NCI-H1092 treated with DMSO at 0.1 percent for 48 hours (cell line): ENCODE measurements at places on chromosomes 13 and 19.

DNA sequence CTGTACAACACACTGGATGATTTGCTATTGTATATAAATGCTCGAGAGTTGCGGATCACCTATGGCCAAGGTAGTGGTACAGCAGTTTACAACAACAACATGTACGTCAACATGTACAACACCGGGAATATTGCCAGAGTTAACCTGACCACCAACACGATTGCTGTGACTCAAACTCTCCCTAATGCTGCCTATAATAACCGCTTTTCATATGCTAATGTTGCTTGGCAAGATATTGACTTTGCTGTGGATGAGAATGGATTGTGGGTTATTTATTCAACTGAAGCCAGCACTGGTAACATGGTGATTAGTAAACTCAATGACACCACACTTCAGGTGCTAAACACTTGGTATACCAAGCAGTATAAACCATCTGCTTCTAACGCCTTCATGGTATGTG is 21.5 kb downstream of the OLFM4 start:
- DNase-seq, result no peak

GRCh38 chr19:7544626-7545025 is 9.1 kb downstream of the PNPLA6 start:
- DNase-seq, result no peak

DNA sequence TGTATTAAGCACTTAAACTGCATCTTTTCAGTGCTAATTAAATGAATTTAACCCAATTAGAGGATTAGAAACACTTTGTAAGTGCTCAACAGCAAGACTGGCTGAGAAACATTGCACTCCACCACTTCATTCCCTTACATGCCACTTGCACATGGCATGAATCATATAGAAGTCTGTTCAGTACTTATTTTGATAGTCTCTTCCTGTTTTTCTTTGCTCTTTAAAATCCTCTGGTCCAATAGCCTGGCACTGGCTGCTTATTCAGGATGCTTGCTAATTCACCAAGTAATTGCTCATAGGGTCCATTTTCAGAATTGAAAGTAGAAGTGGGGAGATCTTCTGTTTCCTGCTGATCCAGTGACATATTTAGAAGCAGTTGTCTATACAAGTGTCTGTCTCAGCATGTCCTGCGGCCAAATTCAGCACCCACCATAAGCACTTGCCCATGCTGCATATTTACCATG is 900.1 kb downstream of the PCDH9 start:
- peak; percentile 70 for DNase-seq

DNA sequence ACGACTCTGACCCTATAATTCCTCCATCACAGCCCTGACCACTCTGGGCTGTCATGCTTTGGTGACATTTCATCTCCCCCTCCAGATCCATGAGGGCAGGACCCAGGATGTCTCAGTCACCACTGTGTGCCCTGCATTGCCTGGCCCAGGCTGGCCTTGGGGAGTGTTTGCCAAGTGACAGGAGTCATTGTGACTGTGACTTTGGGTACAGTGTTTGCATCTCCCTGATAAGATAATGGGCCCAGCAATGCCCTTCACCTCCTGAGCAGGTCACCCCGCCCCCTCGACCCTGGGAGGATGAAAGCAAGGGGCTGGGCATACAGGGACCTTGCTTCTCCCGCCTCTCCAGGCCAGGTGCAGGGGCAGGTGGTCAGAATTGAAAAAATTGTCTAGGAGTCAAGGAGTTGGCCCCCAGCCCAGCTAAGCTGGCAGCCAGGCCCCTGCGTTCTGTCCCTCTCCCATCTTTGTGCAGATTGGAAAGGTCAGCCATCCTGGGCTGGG is 5.9 kb upstream of the ATP4A start:
- peak; percentile 17 for DNase-seq

DNA sequence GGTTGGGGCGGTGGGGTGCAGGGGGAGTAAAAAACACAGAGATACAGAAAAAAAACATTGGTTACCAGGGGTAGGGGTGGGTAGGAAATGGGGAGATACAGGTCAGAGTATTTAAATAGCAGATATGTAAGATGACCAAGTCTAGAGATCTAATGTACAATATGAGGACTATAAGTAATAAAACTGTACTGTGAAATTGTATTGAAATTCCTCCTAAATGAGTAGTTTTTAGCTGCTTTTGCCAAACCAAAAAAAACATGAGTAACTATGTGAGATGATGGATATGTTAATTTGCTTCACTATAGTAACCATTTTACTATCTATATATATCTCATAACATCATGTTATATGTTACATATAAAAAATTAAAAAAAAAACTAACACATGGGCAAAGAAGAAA is 29.6 kb downstream of the VWA8 start:
- DNase-seq, result no peak

DNA sequence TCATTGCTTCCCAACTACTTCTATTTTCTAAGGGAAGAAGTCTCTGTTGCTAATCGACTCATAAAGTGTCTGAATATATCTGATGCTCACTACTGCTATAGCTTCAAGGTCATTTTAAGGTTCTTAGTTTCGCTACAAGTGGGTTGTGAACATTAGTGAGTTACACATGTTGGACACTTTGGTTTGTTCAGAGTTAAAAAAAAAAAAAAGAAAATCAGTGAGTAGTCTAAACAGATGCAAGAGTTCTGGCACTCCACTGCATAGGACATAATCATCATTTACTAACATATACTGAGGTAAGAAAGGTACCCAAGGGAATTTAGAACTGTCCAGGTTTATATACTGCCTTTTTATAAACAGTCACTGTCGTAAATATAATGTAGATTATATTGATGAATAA is 108.8 kb downstream of the KLF12 start:
- DNase-seq, result no peak

- no peak for DNase-seq
These were observed 2190.3 kb upstream of the PCDH20 start for GRCh38 chr13:63605962-63606361.

GRCh38 chr19:35031072-35031881 is 1.0 kb downstream of the SCN1B start:
- no peak for DNase-seq

DNA sequence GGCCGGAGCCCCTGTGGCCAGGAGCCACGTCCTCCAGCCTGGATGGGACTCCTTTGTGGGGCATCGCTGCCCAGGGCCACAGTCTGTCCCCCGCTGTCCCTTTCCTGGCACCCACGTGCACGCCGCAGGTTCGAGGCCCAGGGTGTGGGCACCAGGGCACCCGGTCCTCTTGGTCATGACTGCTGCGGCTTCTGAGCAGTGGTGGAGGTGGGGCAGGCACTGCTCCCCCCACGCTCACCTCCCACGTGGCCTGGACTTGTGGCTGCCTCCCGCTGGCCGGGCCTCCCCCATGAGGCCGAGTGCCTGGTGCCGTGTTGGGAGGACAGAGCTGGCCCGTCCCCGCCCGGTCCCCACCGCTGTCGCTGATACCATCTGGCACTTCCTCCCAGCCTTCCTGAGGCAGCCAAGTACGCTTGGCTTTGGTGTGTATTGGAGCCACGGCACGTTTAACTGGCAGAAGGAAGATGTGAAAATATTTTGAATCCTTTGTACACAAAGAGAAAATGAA is 12.8 kb downstream of the SPPL2B start:
- no peak for DNase-seq

DNA sequence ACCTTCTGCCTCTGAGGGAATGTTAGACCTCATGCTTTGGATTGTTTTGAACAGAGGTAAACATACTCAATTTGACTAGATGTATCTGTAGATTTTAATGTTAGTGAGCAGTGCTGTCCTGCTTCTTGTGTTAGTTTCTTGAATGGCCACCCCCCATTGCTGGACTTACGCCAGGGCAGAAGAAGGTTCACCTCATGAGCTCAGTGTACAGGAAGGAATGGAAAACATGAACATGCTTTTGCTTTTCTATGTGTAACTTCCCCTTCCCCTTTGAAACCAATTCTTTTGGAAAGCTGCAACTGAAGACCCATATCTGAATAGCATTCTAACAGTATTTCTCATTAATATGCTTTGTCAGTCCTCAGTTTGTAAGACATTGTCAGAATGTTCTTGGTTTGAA is 32.3 kb downstream of the WASF3 start:
- no peak for DNase-seq

DNA sequence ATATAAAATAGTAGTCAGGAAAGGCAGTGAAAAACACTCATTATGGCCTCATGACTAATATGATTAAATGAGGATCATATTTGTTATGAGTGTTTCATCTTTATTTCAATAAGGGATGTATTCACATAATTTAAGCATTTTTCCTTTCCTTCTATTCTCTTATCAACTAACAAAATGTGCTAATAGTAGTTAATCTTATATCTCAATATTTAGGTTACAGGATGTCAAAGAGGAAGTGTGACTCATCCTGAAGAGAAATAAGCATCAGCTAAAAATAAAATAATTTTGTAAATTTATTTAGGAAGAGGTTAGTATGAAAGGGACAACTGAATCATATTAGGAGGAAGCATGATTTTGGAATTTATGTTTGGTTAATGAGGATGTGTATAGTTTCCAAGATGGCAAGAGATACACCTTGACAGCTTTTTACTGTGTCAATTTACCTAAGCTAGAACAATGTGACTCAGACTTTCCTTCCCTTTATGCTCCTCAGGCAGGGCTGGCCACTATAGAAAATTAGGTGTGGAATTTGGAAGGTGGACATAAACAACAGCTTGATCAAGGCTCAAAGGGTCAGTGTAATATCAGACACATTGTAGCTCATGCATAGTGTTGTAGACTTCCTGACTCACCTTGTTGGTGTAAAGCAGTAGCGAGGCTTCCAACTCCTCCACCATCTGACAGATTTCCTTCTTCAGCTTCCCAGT is 172.7 kb downstream of the SLITRK1 start:
- no peak for DNase-seq

- no peak for DNase-seq
These were observed 404.2 kb downstream of the COG6 start for GRCh38 chr13:40059540-40060232.

- DNase-seq, result no peak
These were observed 1.6 kb downstream of the LYL1 start for GRCh38 chr19:13100841-13101589.

- no peak for DNase-seq
These were observed 280.8 kb downstream of the ABCC4 start for GRCh38 chr13:95020298-95020987.

GRCh38 chr13:104586051-104586746 is 1520.0 kb upstream of the SLC10A2 start:
- no peak for DNase-seq
